Heart left ventricle (tissue), 16 donors: ENCODE measurements at places on chromosomes 2 and 18.

DNA sequence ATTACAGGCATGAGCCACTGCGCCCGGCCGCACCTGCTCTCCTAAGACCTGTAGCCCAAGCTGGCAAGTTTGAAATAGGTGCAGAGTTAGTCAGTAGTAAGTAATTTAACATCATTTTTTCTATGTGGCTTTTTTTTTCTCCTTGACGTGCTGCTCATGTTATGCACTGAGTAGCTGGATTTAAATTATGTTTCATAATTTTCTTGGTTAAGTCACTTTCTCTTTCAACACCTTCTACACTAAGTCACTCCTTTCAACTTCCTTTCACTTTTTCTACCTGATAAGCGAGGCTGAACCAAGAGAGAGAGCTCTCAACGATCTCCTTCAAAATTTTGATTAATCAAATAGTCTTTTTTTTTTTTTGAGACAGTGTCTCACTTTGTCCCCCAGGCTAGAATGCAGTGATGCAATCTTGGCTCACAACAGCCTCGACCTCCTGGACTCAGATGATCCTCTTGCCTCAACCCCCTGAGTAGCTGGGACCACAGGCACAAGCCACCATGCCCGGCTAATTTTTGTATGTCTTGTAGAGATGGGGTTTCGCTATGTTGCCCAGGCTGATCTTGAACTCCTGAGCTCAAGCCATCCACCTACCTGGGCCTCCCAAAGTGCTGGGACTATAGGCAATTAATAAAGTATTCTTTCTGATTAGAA is 13.1 kb downstream of the CASP8 start:
- no peak for DNase-seq

DNA sequence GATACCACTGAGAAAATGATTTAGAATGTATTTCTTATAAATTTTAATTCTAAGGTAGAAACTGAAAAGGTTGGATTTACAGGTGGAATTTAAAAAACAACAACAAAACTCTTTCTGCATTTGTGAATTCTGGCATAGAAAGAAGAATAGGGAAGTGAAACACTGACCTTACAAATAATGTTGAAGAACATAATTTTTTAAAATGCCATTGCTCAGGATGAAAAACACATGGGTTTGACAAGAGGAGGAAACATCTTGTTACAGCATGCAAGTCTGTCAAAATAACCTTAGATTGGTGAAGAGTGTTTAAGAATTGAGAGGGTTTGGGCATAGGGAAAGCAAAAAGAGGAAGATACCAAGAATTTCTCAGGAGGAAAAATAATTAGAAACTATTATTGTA is 184.3 kb downstream of the UBE2E3 start:
- DNase-seq = no peak

- DNase-seq = no peak
Measured at GRCh38 chr2:118269408-118270051, 181.3 kb downstream of the INSIG2 start.

- no peak for DNase-seq
Measured at GRCh38 chr2:157839162-157839801, 36.8 kb downstream of the ACVR1 start.

- DNase-seq = no peak
Measured at GRCh38 chr18:11052800-11053199, 96.6 kb downstream of the PIEZO2 start.

GRCh38 chr2:150485114-150485870 is 2.2 kb downstream of the RND3 start:
- peak; percentile 87 for DNase-seq

GRCh38 chr2:46164529-46165301 is 132.5 kb upstream of the EPAS1 start:
- DNase-seq = peak; percentile 87

- DNase-seq = no peak
Measured at GRCh38 chr2:218743068-218743467, 32.4 kb downstream of the TTLL4 start.

DNA sequence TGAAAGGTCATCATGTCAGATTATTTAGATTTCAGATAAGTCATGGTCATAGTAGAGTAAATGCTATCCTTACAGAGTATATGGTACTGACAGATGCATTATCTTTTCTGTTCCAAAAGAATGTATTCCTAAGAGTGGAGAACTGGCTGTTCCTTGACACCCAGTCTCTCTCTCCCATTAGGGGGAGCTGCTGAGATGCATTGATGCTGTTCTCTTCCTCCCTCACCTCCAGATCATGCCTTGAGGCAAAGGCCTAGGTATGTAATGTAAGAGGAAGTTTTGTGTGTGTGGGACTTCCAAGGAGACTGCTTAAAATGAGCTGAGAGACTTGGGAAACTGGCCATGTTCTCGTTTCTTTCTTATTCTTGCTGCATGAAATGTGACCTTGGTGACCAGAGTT is 979.5 kb upstream of the CELF4 start:
- DNase-seq = no peak

GRCh38 chr2:69096326-69097095 is 83.5 kb downstream of the ANTXR1 start:
- no peak for DNase-seq

DNA sequence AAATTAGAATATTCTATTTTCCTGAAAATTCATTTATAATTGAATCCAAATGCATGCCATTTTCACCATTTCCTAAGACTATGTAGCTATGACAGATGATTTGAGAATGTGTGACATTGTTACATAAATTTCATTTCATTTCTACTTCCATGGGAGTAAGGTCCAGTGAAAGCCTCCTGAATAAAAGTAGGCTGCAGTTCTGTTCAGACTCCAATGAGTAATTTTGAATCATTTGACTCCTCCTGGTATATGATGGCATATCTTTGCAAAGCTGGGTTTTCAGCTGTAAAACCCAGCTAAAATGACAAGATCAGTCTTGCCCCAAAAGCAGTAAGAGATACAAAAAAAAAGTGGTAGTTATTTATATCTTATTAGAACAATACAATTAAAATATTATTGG is 101.0 kb upstream of the DNAJC10 start:
- no peak for DNase-seq

DNA sequence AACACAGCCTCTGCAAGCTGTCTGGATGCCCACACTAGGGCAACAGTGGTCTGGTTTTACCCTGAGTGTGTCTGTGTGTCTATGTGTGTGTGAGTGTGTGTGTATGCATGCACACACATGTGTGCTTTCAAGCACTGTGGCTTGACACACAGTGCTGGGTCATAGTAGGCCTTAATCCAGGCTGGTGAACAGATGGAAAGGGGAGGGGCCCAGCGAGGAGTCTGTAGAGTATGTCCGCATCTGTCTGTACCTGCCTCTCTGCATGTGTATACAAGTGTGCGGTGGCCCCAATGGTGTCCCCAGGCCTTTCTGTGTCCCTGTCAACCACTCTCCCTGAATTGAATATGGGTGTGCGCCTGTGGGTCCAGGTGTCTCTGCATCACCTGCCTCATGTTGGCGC is 9.3 kb upstream of the KCNIP3 start:
- DNase-seq = no peak

GRCh38 chr2:27322301-27322765 is 564 bp downstream of the MPV17 start:
- no peak for DNase-seq

- DNase-seq = no peak
Measured at GRCh38 chr2:96218508-96219131, 10.0 kb upstream of the STARD7 start.

DNA sequence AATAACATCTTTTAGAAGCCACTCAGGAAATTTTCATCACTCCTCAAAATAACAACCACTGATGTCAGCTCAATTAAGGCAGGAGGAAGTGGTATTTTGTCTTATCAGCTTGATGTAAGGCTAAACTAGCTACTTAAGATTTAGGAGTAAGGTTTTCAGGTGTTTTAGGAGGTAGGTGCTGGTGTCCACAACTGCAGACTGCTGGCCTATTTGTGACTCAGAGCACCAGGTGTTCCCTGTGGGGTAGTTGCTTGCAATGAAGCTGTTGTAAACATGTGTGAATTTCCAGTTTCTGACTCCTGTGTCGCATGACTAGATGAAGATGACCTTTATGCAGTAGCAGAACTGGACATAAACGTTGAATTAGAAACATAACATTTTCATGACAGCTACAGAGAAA is 164.2 kb downstream of the THSD7B start:
- no peak for DNase-seq

DNA sequence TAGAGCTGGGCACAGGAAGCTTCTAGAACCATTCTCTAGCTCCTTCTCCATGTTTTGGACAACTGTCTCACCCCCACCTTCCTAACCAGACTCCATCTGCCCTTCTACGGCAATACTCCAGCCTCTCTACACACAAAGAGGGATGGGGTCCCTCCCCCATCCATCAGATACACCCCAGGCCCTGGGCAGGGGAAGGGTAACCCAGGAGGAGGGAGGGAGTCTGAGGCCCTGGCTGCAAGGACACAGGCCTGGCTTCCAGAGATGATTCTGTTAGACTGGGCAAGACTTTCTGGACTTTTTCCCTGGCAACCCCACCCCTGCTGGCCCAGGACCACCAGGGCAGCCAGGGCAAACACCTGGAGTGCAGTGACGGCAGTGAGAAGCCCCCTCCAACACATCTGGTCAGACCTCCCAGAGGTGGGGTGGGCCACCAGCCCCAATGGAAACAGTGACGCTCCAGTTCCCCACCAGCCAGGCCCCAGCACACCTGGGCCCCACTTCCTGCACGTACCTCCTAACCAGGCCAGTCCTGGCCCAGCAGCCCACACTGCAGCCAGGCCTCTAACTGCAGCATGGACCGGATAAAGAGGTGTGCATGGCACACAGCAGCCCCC is 6.5 kb downstream of the CYP26B1 start:
- DNase-seq = peak; percentile 11

- no peak for DNase-seq
Measured at GRCh38 chr2:96468904-96469303, 36.3 kb downstream of the NEURL3 start.

DNA sequence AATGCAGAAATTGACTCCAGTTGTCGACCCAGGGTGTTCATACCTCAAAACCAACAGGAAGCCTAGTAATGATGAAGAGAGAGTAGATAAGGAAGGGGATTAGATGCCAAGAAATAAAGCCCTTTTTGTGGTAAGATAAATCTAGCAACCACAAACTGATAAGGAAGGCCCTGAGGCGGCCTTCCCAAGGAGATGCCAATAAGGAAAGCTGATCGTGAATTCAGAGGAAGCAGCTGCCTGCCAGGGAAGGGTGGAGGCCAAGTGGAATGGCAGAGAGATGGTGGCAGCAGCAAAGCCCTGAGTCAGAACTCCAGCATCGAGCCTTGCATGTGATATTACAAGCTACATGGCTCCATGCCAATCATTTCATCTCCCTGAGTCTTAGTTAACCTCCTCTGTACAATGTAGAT is 126.3 kb downstream of the IRS1 start:
- no peak for DNase-seq

GRCh38 chr2:68745006-68745405 is 10.4 kb downstream of the ARHGAP25 start:
- DNase-seq = no peak

DNA sequence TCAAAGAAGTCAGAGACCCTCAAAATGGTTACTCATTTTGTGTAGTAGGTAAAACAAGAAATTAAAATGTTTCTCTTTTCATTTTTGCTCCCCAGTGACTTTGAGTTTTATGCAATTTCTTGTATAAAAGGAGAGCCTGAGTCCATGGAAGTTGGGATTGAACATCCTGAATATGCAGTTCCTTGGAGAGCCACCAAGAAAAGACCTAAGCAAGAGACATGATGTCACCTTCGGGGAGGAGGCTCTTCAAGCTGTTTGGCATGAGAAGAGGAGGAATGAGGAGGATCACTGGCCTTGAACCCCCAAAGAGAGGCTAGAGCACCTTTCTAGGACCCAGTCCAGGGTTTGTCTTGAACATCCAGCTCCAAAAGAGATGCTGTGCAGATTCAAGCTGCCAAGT is 83.5 kb upstream of the STPG4 start:
- no peak for DNase-seq

- DNase-seq = no peak
Measured at GRCh38 chr18:50836521-50836957, 16.7 kb upstream of the MRO start.

GRCh38 chr2:120132691-120133090 is 90.5 kb downstream of the TMEM185B start:
- no peak for DNase-seq
